ENCODE measurements at places on chromosomes 11 and 22. TPM values are rescaled to one million over a fixed set of nuclear protein-coding genes. Genes with fewer than 3 reads are reported as not detected.

DNA sequence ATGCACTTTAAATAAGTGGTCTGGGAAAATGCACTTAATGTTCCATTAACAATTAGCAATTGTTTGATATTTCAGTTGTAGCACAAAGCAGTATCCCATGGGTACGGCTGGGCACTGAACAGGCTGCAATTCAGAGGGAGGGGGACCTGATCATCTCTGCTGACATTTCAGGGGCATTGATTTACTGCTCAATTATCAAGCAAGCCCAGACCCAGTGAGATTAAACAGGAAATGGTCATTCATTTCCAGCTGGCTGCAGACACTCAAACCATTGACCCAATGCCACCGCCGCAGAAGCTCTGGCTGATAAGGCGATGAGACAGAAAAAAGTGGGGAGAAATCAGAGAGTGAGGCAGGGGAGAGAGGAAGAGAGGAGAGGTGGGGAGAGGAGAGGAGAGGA is 1.2 kb downstream of the GPR83 start:
- no peak for DNase-seq

GRCh38 chr11:86774417-86774816 is 25.9 kb upstream of the PRSS23 start:
- DNase-seq, result no peak

- no peak for DNase-seq
These were observed 2.9 kb downstream of the SEPTIN5 start for GRCh38 chr22:19717181-19717580.

DNA sequence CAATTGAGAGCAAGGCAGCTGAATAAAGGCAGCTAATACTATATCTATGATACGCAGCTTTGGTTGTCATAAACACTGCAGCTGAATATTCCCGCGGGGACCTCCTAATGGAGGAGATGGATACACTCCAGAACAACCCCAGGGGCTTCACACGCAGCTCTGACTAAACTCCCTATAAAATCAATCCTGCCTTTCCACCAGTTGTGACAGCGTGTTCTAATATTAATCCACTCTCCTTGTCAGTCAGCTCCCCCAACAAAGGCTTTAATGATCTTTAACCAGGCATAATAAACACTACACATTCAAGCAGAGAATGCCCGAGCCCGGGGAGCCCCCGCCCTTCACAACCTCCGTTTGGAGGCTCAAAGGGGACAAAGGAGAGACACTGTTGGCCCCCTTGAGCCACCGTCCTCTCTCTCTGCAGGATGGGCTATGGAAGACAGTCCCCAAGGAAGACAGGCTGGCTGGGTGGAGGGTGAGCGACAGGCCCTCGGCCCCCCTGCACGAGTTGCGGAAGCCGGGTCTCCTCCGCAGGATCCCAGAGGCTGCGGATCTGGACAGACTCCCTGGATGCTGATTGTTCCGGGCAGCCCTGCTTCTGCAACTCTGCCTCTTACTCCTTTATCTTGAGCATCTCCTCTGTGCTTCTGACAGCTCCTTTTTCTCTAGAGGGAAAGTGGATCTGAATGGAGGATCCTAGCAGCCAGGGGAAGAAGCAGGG is 565.2 kb downstream of the BUD13 start:
- no peak for DNase-seq

The KDM4E gene
- total RNA-seq, result not detected

DNA sequence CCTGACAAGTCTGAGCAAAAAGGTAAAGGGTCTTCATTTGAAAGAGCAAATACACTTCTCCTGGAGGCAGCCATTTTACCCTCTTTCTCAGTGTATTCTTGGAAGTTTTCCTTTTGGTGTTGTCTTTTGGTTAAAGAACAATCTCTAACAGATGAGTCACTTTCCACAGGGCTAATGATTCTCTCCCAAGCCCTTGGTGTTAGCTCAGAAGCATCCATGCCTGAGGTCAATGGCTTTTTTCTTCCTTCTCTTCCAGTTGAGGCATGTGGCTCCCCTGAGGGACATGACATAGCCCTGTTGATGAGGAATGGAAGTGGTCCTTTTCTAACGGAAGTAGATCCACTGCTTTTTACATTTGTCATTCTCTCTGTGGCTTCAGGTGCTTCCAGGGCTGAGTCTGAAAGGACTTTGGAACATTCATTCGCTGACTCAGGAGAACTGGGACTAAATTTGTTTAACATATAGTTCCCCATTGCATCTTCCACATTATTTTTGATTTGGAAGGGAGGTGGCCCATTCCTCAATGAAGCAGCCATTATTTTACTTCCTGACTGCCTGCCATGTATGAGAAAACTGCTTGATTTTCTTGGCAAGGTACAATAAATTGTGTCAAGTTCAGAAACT is 13.8 kb upstream of the POGLUT3 start:
- no peak for DNase-seq

The F2 gene
- total RNA-seq, result not detected

DNA sequence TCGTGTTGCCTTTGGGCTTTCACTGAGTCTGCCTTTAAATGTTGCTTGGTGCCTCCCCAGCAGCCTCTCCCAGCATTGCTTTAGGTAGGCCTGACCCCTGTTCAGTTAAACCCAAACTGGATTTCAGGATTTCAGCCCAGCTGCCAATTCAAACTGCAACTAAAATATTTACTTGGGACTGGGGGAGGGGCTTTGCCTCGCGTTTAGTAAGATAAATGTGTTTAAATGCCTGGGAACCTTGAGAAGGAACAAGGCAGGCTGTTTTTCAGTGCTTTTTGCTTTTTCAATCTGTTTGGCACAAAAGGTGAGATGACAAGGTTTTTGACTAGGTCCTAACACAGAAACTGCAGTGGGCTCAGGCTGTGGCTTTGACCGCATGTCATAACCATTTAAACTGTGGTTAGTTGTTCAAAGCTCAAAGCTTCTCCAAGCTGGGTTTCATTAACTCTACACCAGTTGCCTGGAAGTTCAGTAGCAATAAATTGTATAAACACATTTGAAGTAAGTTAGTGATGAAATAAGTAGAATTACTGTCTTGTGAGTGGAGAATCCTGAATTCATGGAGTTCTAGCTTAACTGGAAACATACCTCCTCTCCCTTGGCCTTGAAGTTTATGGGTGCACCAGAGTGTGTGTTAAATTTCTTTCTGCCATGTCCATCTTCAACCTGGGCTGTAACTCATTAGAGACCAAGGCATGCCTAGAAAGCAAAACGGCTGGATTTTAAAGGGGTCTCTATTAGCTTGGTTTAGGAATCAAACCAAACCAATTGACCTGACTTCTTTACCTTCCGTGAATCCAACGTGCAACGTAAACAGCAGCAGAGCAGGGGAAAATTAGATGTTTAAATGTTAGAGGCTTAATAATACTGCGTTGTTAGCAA is 3.6 kb downstream of the PKNOX2 start:
- no peak for DNase-seq

The IFITM5 gene
- total RNA-seq, result not detected

The MIAT gene
- total RNA-seq, result 270 TPM

- no peak for DNase-seq
These were observed 4.7 kb downstream of the PITPNM1 start for GRCh38 chr11:67500484-67500821.

The PDGFB gene
- total RNA-seq, result 15.7 TPM

- DNase-seq, result no peak
These were observed 177.1 kb downstream of the LRRC4C start for GRCh38 chr11:41282395-41282794.

GRCh38 chr11:107953446-107953845 is 25.2 kb downstream of the RAB39A start:
- no peak for DNase-seq

The C11orf42 gene
- not detected for total RNA-seq

The SCGB1D2 gene
- total RNA-seq, result not detected

GRCh38 chr11:9761441-9761945 is 97.6 kb downstream of the SWAP70 start:
- DNase-seq, result no peak

DNA sequence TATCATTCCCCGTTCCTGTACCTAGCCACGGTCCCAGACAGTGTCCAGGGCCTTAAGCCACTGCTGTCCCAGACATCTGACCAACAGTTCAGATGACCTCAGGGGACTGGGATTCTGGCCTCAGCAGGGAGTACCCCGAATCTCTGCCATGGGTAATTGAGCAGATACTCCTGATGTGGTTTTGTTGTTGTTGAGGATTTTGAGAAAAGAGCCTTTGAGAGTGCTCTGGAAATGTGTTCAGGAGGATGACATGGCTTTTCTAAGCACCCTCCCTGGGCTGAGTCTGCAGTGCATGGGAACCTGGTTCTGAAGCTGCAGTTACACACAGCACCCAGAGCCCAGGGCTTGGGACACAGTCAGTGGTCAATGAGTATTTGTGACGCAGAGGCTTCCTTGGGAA is 30.4 kb downstream of the ADAMTS15 start:
- DNase-seq, result no peak

DNA sequence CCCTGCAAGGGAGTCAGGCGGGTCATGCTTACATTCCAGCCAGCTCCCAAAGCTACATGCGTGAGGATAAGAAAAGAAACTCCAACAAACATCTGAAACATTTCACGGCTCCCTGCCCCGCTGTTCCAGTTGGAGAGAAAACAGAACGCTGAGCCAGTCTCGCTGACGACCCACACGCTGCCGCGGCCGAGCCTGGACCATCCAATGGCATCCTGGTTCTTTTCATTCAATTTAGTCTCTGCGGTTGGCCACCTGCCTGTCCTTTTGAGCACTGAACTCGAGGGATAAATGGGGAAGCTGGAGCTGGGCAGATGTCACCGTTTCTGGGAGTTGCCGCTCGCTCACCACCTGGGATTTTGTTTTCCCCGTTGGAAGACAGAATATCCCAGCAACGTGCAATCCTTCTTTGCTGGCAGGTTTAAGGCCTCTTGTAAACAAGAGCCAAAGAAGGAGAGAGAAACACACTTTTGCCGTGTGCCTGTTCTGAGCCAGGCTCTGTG is 45.3 kb upstream of the SHISAL1 start:
- DNase-seq, result no peak
